Fibroblast of pulmonary artery (primary cell): ENCODE measurements at places on chromosomes 13 and 19.
A peak's percentile ranks its signal among the peaks of the same experiment; 100 is the strongest.

DNA sequence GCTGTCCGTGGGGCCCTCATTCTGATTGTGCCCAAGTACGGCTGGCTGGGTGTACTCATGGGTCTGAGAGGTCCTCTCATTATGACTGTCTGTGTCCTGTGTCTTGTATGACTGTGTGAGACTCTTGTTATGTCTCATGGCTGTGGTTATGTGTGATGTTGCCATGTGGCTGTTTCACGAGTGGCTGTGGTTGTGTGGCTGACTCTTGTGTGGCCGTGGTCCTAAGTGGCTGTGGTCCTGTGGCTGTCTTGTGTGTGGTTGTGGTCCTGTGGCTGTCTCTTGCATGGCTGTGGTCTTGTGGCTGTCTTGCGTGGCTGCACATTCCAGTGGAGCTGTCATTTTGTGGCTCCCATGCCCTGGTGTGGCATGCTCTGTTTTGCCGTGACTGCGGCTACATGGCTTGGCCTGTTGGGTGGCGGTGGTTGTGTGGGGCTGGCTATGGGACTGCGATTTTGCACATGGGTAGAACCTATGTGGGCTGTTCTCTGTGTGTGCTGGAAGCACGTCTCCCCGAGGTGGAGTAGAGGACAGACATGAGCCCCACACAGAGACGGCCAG is 2.5 kb downstream of the LYL1 start:
- no peak for DNase-seq

- peak; percentile 50 for DNase-seq
Measured at GRCh38 chr13:28530729-28531076, 35.8 kb upstream of the FLT1 start.

DNA sequence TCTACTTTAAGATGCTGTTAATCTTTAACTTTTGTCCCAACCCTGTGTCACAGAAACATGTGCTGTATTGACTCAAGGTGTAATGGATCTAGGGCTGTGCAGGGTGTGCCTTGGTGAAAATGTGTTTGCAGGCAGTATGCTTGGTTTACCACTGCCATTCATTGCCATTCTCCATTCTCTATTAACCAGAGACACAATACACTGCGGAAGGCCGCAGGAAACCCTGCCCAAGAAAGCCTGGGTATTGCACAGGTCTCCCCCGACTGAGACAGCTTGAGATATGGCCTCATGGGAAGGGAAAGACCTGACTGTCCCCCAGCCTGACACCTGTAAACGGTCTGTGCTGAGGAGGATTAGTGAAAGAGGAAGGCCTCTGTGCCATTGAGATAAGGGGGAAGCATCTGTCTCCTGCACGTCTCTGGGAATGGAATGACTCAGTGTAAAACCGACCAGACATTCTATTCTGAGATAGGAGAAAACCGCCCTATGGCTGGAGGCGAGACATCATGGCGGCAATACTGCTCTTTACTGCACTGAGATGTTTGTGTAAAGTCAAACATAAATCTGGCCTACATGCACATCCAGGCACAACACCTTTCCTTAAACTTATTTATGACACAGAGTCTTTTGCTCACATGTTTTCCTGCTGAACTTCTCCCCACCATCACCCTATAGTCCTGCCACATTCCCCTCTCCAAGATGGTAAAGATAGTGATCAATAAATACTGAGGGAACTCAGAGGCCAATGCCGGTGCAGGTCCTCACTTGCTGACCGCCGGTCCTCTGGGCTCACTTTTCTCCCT is 13.1 kb upstream of the ZNF888 start:
- DNase-seq = no peak

DNA sequence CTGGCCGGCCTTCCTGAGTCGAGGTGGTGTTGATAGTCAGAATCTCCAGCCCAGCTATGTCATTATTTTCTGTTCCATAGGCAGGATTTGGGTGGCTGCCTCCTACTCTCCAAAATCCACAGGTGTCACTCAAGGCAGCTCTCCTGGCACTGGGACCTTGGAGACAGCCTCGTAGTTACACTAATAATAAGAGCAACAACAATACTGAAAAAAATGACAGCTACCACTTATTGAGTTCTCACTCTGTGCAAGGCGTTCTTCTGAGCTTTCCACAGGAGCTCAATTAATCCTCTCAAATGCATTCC is 12.2 kb upstream of the KLK12 start:
- no peak for DNase-seq

DNA sequence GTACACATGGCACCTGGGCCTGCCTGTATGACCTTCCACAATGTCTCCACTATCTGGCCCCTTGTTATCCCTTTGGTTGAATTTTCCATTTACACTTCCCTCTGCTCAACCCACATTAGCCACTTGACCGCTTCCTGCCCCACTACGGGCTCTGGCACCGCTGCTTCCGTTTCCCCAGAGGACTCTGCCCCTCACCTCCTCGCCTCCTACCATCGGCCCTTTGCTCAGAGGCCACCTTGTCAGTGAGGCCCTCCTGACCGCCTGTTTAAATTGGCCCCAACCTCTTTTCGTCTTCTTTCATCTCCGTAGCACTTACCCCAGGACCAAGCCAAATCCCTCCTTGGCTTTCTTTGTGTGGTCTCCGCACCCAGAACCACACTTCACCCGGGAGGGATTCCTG is 47.4 kb downstream of the SOX1 start:
- no peak for DNase-seq

DNA sequence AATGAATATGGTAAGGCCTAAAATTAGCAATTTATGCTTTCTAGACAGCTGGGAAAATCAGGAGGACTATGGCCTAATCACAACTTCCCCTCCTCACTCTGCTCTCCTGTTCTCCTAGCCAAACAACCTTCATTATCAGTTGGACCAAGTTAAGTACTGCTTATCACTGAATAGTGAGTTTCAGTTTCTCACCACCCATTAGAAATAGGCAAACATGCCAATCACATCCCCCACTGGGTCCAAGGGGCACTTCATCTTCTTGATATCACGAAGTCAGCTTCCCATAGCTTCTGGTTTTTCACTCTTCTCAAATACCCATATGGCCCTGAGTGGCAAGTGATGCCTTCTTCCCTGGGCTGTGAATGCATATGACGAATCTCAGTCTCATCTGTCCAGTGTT is 689.6 kb downstream of the SLITRK5 start:
- DNase-seq = no peak

GRCh38 chr13:47000165-47000564 is 103.3 kb upstream of the HTR2A start:
- DNase-seq = no peak

GRCh38 chr13:112558696-112559418 is 29.1 kb downstream of the TUBGCP3 start:
- no peak for DNase-seq

DNA sequence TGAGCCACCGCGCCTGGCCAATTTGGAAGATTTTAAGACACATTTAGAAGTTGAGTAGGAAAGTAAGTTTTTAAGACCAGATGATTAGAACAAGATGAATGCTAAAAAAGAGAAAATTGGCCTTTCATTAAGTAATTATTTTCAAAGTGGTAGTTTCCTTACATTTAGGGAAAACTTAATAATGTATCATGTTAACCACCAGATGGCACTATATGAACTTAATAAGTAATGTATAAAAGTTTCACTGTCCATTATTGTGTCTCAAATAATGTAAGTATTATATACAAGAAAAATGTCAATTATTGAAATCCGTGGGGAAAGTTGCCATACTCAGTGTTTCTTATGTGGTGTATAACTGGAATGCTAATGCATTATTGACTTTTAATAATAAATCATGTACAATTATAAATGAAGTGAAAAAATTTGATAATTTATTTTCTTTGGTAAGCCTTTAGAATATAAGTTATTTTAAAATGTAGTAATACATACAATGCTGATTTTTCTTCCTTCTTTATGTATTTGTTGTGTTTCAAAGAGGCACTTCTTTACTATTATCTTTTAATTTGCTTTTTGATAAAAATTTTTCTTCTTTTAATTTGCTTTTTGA is 29.2 kb downstream of the COG6 start:
- DNase-seq = peak; percentile 69

DNA sequence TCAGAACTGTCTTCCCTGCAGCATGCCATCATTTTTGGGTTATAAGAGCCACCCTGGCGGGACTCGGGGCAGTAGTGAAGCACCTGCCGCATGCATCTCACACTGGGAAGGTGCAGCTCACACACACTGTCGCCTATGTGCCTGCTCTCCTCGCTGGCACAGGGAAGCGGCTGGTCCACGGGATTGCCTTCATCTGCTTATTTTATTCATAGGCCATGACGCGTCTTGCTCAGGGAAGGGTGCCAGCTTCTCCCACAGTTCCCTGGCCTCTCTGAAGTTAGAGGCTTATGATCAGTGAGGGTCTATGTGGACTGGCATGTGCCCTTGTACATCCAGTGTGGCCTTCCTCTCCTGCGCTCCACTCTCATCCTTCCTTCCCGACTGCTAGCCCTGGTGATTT is 150.0 kb downstream of the KLF12 start:
- no peak for DNase-seq

DNA sequence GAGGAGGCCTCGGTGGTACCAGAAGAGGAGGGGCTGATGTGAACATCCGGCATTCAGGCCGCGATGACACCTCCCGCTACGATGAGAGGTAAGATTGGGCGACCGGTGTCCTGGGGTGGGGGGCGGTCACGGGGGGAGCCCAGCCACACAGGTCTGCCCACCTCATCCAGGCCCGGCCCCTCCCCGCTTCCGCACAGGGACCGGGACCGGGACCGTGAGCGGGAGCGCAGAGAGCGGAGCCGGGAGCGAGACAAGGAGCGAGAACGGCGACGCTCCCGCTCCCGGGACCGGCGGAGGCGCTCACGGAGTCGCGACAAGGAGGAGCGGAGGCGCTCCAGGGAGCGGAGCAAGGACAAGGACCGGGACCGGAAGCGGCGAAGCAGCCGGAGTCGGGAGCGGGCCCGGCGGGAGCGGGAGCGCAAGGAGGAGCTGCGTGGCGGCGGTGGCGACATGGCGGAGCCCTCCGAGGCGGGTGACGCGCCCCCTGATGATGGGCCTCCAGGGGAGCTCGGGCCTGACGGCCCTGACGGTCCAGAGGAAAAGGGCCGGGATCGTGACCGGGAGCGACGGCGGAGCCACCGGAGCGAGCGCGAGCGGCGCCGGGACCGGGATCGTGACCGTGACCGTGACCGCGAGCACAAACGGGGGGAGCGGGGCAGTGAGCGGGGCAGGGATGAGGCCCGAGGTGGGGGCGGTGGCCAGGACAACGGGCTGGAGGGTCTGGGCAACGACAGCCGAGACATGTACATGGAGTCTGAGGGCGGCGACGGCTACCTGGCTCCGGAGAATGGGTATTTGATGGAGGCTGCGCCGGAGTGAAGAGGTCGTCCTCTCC is 6.3 kb upstream of the LIN7B start:
- no peak for DNase-seq

- DNase-seq = no peak
Measured at GRCh38 chr13:112928020-112928971, 40.7 kb upstream of the MCF2L start.

DNA sequence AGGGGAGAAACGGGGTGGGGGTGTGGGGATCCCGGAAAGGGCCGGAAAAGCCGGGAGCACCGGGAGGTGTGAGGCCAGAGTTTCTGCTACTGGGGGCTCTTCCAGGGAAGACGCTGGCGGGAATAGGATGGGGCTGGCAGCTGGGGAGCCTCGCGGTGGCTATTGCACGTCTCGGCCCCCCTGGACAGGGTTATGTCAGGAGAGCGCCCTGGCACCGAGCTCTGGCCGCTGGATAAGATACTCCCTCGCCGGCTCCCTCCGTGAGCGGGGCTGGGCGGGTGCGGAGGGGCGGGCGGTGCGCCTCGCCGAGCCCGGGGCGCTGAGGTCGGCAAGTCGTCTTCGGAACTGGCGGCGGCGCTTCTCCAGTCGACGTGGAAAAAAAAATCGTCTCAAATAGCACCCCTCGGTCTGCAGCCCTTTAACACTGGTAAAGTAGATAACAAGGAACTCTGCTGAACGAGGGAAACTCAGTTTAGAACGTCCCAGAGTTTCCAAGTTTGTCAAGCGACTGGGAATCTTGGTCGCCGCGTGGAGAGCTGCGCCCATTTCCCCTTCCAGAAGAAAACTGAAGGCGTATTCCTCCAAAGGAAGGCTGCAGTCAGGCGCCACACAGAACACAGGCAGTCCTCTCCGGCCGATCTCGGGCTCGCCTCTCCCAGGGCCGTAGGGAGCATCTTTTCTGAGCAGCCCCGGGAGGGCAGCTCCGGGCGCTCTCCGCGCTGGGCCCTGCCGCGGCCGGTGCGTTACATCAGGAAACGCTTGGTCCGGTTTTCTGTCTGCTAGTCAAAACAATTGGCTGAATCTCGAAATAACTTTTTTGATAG is 115.1 kb downstream of the KCNRG start:
- peak; percentile 69 for DNase-seq

- no peak for DNase-seq
Measured at GRCh38 chr19:45046355-45046754, 7.5 kb downstream of the CLASRP start.

GRCh38 chr19:29001141-29001581 is 211.8 kb downstream of the UQCRFS1 start:
- DNase-seq = peak; percentile 3

GRCh38 chr13:36888645-36889044 is 31.4 kb downstream of the SMAD9 start:
- DNase-seq = no peak
